ENCODE measurements at places on chromosomes 7 and 10.
A peak's percentile ranks its signal among the peaks of the same experiment; 100 is the strongest.

GRCh38 chr10:90319188-90319914, 538.5 kb downstream of the HTR7 start:
- DNase-seq: peak; percentile 73

- DNase-seq: peak; percentile 98
Observed at GRCh38 chr10:93436591-93437085, 45.5 kb downstream of the MYOF start.

DNA sequence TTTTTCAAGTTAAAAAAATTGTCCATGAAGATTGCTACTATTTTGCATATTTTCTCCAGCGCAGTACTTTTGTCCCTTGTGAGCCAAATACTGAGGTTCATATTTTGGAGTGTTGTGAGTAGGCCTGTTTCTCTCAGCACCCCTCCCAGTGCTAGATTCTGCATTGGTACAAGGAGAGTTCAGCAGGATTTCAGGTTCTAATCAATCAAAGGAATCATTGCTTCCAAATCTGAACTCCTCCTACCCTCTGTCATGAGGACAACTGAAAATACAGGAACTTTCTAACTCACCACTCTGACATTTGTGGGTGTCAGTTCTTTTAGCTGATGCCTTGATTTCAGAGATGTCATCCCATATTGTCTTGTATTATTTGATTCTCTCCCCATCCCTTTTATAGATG, 299.9 kb downstream of the FZD1 start:
- no peak for DNase-seq

DNA sequence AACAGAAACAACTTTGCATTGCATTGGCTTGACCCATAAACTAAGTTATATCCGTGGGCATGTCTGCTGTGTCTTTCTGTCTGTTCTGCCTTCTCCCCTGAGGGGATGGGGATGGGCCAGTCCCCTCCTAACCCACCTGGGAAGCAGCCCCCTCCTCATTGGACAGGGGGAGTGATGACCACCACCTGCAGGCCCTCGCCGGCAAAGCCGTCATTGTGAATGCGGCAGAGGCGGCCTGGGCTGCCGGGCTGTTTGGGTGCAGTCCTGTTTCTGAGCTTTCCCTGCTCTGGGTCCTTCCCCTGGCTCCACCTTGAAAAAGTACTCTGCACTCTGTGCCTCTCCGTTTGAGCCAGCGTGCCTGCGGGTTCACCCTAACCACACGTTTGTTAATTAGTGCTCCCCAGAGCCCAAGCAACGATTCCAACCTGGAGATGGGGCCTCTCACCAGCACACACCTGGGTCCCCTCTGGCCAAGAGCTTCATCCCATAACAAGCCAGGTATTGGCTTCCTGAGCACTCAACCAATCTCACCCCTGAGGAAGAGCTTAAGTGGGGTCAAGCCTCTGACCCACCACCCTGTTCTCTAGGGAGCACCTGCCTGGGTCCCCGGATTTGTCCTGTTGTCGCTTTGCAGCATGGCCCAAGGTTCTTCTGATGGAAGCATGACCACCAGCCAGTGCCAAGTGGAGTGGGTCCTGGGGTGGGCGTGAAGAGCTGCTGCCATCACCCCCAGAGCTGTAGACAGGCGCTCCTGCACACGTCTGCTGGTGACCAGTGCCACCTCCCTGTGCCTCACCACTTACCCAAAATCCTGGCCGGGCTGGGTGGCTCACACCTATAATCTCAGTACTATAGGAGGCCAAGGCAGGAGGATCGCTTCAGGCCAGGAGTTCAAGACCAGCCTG, 39.4 kb upstream of the ZMIZ2 start:
- DNase-seq: no peak

- DNase-seq: no peak
Observed at GRCh38 chr7:1569016-1569415, 816 bp downstream of the PSMG3 start.

DNA sequence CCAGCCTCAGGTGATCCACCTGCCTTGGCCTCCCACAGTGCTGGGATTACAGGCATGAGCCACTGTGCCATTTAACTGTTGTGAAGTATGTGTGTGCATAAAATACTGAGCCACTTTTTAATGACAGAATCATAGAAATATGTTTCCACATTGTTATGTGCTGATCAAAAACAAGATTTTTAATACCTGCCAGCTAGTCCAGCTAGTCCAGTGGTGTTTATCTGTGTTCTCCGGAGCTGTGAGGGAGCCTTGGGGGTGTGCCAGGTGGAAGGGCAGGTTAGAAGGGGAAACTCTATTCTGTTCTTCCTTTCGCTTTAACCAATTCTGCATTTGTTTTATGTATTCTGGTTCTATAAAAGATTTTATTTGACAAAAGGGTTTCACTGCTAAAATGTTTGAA, 7.0 kb downstream of the FAM221A start:
- DNase-seq: no peak

DNA sequence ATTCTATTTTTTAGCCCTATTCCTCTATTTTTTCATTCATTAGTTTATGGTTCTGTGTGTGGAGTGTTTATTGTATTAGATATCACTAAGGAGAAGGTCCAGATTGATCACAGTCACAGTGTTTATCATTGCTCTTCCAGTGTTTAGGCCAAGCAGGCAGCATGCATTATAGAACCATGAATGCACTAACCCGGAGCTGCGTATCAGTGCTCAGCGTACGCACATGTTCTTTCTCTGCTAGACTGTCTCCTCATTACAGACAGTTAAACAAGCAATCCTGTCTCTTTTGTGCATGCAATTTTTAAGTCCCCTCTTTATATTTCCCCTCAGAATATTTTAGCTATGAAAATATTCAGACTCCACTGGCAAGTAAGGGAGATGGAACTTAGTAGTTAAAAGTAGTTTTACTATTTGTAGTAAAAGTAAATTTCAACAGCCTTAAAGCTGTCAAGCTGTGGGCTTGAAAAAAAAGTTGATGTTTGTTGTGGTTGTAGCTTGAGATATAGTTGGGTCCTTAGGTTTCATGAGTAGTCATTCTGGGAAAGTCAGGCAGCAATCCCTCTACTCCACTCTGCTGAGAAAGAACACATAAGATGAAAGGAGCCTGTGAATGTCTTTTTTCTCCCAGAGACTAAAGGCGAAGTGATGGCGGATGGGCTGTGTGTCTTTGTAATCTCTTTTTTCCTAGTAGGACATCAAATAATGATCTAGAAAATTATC, 260.4 kb downstream of the CDK14 start:
- DNase-seq: no peak

- DNase-seq: peak; percentile 59
Observed at GRCh38 chr7:118372530-118372929, 148.0 kb downstream of the ANKRD7 start.
